ENCODE measurements at places on chromosomes 11 and 22.
A peak's percentile ranks its signal among the peaks of the same experiment; 100 is the strongest.

- no peak for DNase-seq
Observed at GRCh38 chr22:23781065-23781464, 5.7 kb upstream of the SMARCB1 start.

DNA sequence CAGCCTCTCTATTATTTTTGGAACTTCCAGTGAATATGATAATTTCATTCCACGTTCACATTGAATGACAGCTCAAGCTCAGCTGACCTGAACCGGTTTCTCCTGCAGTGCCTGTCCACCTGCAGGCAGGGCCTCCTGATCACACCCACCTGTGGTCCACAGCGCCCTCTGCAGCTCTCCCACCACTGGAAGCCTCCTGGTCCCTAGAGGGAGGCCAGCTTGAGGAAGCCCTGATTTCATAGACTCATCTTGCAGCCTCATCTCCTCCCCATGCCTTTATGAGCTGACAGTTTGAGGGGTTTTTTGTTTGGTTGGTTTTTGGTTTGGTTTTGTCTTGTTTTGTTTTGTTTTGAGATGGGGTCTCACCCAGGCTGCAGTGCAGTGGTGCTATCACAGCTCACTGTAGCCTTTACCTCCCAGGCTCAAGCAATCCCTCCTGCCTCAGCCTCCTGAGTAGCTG lies 29.9 kb upstream of the MALAT1 start:
- DNase-seq: no peak

GRCh38 chr11:129279326-129280026 lies 87.4 kb upstream of the ARHGAP32 start:
- no peak for DNase-seq

- no peak for DNase-seq
Observed at GRCh38 chr11:16923987-16924386, 90.2 kb downstream of the PLEKHA7 start.

DNA sequence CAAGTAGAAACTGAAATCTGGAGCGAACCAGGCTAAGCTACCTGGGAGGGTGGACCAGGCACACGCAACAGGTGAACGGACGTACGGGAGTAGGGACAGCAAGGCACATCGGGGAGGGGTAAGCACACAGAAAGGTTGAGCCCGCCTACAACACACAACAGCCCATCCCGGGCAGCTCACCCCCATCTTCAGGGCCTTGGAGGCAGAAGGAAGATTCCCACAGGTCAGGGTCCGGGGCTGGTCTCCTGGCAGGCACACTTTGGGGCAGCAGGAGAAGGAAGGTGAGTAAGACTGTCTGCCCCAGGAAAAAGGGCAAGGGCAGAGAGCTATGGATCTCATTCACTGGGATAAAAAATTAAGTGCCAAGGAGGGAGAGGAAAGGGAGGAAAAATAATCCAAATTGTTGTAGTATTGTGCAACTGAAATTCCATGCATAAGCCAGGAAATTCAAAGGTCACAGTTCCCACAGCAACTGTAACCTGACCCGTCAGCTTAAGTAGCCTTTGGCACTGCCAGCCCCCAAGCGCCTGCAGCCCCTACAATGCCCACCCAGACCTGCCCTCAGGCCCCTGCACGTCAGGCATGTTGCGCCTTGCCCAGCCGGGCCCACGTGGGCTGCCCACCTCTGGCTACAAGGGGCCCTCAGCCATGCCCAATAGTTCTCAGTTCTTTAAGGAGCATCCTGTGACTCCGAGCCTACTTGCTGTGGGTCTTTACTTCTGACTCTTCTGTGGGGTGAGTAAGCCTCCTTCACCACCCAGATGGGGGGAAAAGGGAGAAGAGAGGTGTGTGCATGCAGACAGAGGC lies 51.8 kb downstream of the MICAL3 start:
- DNase-seq: no peak

- DNase-seq: no peak
Observed at GRCh38 chr11:134740590-134741261, 328.7 kb upstream of the B3GAT1 start.

DNA sequence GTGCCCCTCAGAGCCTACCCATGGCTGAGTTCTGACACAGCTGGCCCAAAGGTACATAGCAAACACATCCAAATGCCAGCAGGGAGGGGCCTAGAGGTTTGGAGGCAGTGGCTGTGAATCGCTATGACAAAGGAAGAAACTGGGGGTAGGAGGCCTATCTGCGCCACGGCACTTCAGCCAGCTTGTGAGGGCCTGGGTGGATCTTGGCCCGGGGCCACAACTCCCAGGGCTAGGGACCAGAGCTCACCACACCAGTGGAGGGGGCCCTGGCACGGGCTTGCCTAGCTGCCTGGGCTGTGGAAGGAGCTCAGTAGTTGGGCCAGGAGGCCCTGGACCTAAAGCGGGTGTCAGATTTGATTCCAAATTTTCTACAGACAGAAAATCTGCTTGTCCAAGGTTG lies 9.4 kb upstream of the NAP1L4 start:
- DNase-seq: no peak

GRCh38 chr11:83051760-83052671 lies 19.7 kb downstream of the RAB30 start:
- no peak for DNase-seq

DNA sequence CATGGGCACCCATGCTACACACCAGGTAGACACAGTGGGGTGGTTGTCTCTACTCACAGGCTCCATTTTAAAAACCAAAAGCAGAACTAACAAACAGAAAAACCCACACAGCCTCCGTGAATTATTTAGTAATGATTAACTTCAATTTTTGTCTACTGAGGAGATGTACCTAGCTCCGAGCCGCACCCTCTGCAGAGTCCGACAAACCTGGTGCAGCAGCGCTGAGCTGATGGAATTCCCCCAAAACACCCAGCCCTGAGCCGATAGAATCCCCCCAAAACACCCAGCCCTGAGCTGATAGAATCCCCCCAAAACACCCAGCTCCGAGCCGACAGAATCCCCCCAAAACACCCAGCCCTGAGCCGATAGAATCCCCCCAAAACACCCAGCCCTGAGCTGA lies 927.0 kb downstream of the BRD1 start:
- no peak for DNase-seq

GRCh38 chr11:120324932-120325810 lies at the start of gene TLCD5:
Gene TLCD5, plus strand, starts transcription at chr11:120325299. Its CDS starts 2,143 bp downstream, at chr11:120327442.
- DNase-seq: no peak

- DNase-seq: no peak
Observed at GRCh38 chr22:32082331-32082730, 39.3 kb downstream of the SLC5A1 start.

DNA sequence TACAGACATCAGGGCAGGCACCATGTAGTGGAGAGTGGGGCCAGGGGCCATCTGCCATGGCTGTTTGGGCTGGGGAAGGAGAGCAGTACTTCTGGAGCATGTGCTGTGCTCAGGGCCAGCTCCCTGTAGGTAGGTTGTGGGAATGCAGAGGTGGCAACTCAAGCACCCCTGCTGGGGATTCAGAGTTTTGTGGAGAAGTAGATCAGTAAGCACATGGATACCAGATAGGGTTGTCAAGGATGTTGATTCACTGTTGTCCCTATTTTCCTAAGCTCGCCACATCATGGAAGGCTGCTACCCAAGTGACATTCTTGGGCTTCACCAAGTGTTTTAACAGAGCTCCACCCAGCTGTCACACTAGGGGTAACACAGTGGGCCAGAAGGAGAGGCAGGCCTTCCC lies 67.2 kb downstream of the BMAL1 start:
- no peak for DNase-seq

DNA sequence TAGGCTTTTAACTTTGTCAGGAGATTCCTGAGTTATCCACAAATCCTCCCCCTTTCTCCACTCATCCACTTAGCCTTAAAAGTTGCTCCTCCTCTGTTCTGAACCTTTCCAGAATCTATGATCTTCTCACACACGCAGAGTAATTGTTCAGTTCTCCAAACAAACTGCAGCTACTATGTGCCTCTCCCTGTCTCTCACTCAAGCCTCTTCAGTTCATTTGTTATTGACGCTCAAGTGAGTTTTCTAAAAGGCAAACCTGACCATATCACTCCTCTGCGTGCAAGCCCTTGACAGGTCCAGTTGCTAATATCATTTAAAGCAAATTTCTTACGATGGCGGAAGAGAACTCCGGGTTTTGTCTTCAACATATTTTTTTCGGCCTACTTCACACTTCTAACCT lies 1169.7 kb upstream of the TENM4 start:
- no peak for DNase-seq

DNA sequence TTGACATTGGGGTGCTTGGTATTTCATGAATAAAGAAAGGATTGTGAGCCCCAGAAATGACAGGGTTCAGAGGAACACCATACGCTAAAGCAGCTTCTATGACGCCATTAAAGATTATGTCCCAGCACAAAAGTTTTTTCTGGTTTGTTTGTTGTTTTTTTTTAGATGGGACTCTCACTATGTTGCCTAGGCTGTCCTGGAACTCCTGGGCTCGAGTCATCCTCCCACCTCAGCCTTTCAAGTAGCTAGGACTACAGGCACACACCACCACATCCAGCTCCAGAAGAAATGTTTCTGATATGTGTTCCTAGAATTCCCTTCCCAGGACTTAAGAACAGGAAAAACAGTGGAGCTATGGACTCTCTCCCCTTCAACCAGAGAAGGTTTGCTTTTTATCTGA lies 2.6 kb upstream of the RHOG start:
- DNase-seq: no peak

DNA sequence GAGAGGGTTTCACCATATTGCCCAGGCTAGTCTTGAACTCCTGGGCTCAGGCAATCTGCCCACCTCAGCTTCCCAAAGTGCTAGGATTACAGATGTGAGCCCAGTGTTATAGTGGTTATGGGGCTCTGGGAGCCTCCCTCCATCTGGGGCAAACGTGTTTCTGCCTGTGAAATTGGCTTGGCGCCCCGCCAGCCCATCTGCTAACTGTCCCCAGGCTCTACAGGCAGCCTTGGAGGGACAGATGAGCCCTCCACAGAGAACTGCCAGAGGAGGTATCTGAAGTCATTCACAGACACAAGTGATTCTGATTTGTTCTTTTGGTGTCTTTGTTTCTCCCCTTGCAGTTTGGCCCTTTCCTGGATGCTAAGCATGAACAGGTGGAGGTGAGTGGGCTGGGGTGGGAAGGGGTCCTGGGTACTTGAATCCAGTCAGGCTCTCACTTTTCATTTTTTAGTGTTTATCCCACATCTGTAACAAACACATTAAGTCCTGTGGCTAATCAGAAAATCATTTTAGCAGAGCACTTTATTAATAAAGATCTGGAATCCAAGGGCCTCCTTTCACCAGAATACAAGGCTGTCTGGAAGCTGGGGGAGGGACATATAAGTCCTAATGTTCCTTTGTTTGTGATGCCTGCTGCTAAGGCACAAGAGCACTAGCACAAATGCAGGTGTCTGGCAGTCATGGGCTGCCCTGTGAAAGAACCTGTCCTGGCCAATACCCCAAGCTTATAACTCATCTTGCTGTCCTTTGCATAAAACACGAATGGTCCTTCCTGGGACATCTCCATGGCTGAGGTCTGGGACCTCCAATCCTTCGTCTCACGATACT lies 25.7 kb upstream of the CDC42EP2 start:
- DNase-seq: no peak

- no peak for DNase-seq
Observed at GRCh38 chr11:86805873-86806310, 5.5 kb downstream of the PRSS23 start.

DNA sequence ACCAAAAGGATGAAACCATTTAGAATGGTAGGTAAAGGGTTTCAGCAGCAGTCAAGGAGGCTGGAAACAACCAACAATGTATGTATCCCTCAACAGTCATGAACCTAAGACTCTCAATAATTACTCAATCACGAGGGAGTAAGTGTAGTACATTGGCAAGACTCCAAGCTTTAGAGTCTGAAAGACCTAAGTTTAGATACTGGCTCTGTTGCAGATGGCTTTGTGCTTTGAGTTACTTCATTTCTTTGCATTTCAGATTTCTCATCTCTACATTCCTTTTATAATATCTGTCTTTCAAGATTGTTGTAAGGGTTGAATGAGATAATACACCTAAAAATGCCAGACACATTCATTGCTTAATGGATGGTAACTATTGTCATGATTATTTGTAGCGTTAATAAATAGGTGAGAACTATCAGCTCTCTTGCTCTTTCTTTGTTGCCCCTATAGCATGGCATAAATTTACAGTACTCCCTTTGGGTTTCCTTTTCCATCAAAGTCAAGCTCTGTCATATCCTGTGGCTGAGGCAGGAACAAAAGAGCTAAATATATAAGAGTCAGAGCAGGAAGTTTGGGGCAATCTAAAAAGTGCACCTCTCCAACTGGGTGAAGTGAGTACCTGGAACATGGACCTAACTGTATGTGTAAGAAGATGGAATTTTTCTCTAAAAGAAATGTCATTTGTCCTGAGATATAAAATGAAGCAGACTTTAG lies 228.2 kb upstream of the ZC3H12C start:
- no peak for DNase-seq

DNA sequence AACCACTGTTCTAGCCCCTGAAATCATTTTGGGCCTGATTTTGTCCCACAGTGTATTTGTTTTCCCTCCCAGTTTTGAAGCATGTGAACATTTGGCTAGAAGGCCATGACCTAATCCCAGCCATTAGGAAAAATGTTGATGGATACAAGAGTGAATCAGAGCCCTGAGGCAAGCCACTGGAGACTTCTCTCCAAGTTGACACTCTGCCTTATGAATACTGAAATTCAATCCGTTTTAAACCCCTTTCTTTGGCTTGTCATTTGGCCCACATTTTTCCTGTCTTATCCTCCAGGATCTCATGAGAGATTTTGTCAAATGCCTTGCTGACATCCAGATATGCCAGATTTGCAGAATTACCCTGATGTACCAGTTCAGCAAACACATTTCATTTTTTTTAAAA lies 158.8 kb downstream of the FAT3 start:
- DNase-seq: peak; percentile 43

GRCh38 chr11:34215806-34216453 lies 110.5 kb downstream of the NAT10 start:
- DNase-seq: no peak

- DNase-seq: no peak
Observed at GRCh38 chr11:65903068-65903481, 2.9 kb upstream of the FOSL1 start.

DNA sequence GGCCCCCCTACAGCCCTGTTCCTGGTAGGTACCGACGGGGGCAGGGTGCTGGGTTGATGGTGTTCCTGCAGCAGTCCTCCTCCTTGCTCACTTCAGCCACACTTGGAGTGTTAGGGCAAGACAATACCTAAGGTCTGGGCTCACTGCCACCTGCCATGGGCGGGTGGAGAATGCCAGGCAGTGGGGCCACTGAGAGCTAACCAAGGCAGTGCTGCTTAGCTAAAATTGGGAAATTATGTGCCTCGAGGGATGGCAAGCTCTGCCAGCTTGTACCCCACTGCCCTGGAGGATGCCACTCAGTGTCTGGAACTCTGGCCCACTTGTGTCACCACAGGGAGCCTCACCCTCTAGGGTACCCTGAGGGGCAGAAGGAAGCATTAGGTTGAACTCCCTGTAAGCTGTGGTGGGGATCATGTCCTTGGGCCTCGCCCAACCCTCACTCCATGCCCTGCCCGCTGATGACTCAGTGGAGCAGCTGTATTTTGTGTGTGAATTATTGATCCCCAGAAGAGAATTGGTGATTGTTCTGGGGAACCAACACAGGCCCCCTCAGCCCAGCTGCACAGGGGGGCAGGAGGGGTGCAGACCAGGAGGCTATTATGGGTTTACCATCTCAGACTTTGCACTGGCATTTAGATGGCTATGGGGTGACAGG lies 17.7 kb downstream of the PHLDB1 start:
- no peak for DNase-seq
